HEK293T (cell line): ENCODE measurements at places on chromosomes 3 and 15.
A peak's percentile ranks its signal among the peaks of the same experiment; 100 is the strongest.

DNA sequence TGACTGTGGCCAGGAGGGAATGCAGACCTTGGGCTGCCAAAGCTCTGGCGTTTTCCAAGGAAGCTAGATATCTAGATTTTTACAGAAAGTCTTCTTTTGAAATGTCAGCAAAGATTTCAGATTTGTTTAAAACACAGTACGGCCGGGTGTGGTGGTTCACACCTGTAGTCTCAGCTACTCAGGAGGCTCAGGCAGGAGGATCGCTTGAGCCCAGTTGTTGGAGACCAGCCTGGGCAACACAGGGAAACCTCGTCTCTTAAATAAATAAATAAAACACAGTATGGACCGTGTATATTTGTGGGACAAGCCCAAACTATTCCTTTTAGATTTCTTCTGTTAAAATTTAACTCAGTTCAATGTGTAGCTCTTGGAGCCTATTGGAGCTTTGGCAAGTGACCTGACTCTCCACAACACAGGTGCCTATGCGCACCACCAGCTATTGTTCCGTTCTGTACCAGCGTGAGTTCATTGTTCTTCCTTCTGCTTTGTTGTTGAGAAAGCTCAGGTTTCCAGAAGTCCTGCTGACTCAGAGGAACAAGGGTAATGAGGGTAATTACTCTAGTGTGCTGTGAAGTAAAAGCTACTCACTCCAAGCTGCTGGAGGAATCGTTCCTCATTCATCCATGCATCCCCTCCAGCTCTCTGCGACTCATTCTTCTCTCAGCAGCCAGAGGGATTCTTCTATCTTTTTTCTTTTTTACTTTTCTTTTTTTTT is 73.1 kb upstream of the SLC6A6 start:
- DNase-seq: peak; percentile 41

DNA sequence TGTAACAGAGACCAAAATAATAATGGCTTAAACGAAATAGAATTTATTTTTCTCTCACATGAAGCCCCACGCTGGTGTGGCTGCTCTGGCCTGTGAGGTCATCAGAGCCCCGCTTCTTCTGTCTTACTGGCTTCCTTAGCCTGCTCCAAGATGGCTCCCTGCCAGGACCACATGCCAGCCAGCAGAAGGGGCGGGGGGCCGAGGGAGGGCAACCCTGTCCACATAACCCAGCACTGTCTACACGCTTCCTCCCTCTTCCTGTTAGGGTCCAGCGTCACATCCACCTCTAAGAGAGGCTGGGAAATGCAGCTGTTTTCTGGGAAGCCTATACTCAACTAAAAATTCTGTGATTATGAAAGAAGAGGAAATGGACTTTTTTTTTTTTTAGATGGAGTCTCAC is 107.9 kb upstream of the DLG1 start:
- no peak for DNase-seq

GRCh38 chr3:108779496-108779895 is 22.3 kb upstream of the RETNLB start:
- DNase-seq: no peak

DNA sequence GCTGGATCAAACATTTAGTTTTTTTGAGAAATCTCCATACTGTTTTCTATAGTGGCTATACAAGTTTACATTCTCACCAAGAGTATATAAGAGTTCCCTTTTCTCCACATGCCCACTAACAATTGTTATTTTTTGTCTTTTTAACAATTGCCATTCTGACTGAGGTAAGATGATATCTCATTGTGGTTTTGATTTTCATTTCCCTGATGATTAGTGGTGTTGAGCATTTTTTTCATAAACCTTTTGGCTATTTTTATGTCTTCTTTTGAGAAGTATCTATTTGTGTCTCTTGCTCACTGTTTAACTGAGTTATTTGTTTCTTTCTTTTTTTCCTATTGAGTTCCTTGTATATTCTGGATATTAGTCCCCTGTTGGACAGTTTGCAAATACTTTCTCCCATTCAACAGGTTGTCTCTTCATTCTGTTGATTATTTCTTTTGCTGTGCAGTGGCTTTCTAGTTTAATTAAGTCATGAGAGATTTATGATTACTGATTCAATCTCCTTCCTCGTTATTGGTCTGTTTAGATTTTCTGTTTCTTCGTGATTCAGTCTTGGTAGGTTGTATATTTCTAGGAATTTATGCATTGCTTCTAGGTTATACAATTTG is 6.7 kb upstream of the RNF13 start:
- DNase-seq: no peak

DNA sequence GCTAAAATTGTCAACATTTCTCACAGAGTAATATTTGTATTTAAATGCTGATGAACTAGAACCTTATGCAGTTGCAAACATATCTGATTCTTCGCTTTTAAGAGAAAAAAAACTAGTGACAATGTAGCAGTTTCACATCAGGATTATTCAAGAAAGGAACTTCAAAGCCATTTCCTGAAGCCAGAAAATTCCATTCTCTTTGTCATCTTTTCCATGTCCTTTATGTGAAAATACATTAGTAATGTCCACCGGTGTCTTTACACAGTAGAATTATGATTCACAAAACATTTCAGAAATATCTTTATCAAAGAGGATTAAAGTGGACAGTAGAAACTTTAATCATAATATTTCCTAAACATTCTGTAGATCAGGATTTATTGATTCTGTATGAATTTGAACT is 12.7 kb upstream of the LXN start:
- DNase-seq: no peak

- DNase-seq: no peak
These were observed 26.5 kb downstream of the PLSCR1 start for GRCh38 chr3:146517684-146518435.

- no peak for DNase-seq
These were observed 4.9 kb downstream of the GALK2 start for GRCh38 chr15:49174902-49175301.

DNA sequence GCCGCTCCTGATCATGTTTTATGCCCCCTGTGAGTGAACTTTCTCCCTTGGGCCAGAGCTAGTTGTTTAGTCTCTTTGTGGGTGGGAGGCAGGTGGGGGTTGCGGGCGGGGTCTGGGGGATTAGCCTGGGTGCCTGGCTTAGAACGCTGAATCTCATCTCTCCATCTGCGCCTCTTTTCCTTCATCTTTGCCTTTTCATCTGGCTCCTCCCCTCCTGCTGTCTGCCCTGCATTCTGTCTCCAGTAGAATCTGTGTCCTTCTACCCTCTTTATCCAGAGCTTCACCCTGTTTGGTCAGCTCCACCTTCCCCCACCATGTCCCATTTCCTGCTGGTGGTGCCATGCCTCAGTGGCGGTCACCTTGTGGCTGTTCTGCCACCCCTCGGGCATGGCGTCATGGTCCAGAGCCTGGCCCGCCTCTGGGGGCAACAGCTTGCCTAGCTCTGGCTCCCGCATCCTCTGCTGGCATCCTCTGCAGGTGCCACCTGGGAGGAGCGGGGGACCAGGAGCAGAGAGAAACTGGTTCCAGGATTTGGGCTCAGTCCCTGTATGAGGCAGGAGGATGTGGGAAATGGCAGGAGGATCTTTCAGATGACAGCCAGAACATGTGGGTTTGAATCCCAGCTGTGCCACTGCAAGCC is 44.3 kb downstream of the PDIA5 start:
- no peak for DNase-seq

GRCh38 chr15:101531170-101531569 is 41.7 kb upstream of the PCSK6 start:
- DNase-seq: peak; percentile 15

- peak; percentile 43 for DNase-seq
These were observed 96.2 kb upstream of the TRPM1 start for GRCh38 chr15:31197497-31198414.

GRCh38 chr3:180749322-180749721 is 70.0 kb upstream of the CCDC39 start:
- no peak for DNase-seq

DNA sequence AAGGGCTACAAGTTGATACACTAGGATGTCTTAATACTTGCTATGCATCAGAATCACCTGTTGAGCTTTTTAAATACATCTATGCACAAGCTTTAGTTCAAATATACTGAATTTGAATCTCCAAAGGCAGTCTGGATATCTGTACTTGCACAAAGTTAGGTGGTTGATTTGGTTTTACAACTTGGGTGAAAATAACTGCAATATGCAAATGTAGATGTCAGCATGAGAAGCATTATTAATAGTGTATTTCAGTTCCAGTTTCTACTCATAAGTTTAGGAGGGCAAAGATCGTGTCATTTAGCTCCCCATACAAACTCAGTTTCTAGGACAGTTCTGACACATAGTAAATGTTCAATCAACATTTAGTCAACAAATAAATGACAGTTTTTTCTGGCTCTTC is 25.6 kb downstream of the IQCB1 start:
- no peak for DNase-seq

GRCh38 chr15:91264651-91265351 is 164.7 kb downstream of the SV2B start:
- no peak for DNase-seq

- DNase-seq: no peak
These were observed 436 bp downstream of the ADPGK start for GRCh38 chr15:72783004-72783639.

GRCh38 chr3:146625186-146625775 is 20.1 kb upstream of the PLSCR5 start:
- DNase-seq: no peak

GRCh38 chr3:174907628-174908407 is 48.7 kb downstream of the NAALADL2 start:
- DNase-seq: no peak

DNA sequence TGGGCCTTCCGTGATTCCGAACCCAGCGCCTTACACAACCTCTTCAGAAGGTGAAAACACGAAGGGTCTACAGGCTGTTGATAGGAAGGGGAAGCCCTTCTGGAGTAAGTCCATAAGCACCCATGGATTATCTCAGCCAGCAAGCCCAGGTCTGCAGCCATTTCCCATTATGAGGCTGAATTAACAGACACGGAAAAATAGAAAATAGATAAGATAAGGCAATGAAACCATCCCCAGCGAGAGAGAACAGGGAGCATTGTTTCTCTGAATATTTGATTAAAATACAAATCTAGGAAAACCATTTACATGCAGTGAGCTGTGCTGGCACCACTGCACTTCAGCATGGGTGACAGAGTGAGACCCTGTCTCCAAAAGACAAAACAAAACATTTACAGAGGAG is 16.2 kb upstream of the CERS3 start:
- no peak for DNase-seq

GRCh38 chr3:132730891-132731580 is 8.8 kb upstream of the NPHP3 start:
- peak; percentile 63 for DNase-seq
